Muscle of leg (tissue), 16 donors: ENCODE measurements at places on chromosomes 6 and 20.

GRCh38 chr6:126376682-126377081 is 36.8 kb downstream of the CENPW start:
- no peak for DNase-seq

DNA sequence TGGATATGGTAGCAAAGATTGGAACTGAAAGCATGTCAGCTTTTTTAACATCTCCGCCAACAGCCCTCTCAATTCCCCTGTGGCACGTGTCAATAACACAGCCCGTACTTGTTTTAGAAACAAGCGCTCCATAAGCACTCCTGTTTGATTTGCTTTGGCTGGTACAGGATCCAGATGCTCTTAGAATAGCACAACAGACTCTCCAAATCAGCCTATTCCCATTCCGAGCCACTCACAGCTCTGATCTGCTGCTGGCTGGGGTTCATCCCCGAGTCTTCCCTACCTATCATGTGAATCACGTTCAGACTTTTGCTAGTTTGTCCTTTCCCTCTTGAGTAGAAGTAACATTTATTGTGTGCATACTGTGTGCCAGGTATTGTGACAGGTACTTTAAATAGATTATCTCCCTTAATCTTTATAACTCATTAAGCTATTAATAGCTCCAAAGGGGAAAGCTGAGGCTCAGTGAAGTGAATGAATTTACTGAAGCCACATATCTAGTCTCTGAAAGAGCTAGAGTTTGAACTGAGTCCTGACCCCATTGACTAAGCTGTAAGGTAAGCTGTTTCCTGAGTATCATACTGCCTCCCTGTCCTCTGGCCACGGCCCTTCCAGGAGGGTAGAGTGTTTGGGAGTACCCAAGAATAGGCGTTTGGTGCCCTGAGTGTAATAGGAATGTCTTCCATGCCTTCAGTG is 46.7 kb downstream of the RALY start:
- DNase-seq: no peak

GRCh38 chr6:81906709-81907204 is 154.3 kb upstream of the TENT5A start:
- peak; percentile 37 for DNase-seq

DNA sequence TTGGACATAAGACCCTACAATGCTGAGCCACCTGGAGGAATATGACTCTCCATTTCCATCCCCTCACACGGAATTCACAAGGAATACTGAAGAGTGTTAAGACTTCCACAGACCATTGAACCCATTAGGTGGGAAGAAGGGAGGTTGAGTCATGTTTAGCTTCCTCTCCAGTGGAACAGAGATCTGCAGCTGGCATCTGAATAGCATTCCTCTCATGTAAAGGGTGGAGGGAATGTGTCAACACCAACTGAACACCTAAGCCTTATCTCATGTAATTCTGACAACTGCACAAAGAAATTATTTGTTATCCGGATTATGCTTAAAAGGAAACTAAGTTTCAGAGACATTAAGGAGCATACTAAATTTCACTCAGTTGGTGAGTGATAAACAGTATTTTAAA is 705.9 kb downstream of the MAFB start:
- no peak for DNase-seq

GRCh38 chr20:19944772-19945459 is 72.2 kb upstream of the NAA20 start:
- DNase-seq: no peak

DNA sequence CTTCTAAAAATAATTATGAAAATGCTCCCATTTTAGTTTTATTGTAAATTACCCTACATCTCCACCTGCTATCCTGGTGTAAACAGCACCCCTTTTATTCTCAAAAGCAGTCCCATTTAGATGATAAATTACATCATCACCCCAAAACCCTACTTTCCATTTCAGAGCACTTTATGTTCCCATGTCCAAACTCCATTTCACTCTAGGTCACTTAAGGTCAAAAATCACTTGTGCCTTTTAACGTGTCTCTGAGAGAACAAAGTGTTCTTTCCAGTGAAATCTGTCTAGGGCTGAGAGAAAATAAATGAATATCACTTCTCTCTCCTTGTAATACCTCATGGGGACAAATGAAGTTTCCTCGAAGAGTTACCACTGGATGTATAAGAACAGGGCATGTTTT is 157.3 kb downstream of the INSM1 start:
- DNase-seq: no peak

GRCh38 chr20:4476903-4477500 is 244.7 kb upstream of the PRND start:
- no peak for DNase-seq

DNA sequence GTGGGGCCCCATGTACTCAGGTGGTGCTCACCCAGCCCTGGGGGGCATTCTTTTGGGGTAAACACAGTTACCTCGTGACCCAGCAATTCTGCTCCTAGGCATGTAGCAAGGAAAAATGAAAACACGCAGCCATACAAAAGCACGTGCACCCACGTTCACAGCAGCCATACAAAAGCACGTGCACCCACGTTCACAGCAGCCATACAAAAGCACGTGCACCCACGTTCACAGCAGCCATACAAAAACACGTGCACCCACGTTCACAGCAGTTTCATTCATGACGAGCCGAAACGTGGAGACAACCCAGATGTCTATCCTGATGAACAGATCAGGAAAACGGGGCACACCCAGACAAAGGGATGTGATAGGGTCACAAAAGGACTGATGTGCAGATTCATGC is 57.1 kb downstream of the YTHDF1 start:
- no peak for DNase-seq

- DNase-seq: no peak
Observed at GRCh38 chr6:25173246-25173645, 105.9 kb upstream of the CARMIL1 start.

DNA sequence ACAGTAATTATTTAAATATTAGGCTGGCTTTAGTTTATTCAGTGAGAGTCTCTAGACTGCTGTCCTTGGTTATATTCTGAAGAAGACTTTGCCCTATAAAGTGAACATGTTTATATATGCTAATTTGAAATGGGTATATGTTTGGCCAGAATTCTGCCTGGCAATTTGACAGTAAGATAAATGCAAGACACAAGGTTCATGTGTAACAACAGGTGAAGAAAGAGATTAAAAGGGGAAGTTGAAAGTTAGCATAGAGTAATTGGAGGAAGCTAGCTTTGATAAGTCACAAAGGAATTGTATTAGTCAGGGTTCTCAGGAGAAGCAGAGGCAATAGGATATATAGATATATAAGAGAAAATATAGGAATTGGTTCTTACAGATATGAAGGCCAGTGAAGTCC is 191.4 kb downstream of the CENPW start:
- DNase-seq: no peak

DNA sequence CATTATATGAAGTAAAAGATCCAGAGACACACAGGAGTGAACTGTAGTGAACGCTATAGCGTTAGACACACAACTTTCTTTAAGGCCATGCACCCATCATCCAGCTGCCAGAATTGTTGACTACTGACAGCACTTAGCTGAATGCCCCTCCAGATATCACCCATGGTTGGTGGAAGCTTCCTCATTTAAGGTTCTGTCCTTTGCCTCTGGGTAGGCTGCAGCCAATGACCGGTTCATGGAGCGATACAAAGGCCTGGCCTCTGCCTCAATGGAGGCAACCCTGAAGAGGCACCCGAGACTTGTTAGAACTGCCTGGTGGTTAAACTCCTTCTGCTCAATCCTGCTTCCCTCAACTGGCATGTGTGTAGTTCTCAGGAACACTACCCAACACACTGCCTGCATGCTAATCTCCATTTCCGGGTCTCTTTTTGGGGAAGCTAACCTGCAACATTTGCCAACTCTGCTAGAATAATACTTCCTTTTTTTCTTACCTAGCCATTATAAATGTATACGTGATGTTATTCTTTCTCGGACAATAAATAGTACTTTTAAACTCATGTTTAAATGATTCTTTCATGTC is 49.8 kb upstream of the THEMIS start:
- no peak for DNase-seq

DNA sequence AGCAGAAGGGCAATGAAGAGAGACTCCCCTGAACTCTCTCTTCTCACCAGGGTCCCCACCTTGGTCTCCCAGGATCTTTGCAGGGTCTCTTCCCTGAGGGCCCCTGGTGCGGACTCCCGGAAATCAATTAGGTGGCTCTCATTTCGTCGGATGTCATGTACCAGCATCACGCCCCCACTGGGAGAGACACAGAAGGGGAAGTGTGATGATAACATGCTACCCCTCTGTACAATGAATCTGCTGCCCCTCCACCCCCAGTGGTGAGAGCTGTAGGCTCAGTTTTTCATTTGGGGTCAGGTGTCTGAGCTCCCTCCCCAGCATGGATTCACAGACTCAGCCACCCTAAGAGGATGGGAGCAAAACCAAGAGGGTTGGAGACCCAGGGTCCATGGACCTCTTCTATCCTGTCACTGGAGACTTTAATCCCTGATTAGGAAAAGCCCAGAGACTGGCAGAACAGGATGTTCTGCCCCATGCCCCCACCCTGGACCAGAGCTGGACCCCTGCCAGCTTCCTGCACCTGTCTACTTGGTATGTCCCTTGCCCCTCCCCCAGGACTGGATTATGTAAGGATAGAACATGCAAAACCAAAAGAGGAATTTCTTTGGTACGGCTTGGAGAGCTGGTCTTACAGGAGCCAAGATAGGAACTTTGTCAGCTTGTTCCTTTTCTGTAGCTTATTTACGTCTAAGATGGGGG is 11.1 kb downstream of the GGT7 start:
- DNase-seq: peak; percentile 51

DNA sequence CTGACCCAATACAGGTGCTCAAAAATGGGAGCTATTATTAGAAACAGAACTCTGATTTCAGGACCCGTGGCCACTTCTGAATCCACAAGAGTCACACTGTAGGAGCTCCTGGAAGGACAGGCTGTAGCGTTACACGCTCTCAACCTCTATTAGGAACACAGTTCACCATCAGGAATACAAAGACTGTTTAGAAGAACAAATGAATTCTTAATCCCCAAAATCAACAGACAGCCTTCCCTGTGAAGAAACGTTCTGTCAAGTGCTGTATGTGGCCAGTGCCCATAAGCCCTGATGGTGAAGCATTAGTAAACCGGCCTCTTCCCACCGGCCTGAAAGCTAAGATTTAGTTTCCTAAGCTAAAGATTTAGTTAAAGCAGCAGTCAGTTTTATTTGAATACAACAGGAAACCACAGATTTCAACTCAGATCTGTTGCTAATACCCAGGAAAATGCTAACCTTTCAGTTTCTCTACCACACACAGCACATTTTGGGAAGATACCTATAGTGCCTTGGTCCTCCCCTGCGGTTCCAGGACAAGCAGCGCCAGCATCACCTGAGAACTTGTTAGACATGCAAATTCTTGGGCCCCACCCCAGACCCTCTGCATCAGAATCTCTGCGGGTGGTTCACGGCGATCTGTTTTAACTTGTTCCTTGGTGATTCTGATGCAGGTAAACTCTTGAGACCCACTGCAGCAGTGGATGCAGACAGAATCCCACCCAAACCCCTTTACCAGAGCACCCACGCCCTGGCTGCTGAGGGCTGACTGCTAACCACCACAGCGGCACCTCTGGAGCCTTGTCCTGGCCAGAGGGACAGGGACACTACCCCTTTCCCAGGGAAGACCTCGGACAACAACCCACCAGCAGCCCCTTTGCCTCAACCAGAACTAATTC is 33.4 kb downstream of the MTRES1 start:
- no peak for DNase-seq

- DNase-seq: peak; percentile 83
Observed at GRCh38 chr6:142702501-142703460, 242.2 kb downstream of the HIVEP2 start.

DNA sequence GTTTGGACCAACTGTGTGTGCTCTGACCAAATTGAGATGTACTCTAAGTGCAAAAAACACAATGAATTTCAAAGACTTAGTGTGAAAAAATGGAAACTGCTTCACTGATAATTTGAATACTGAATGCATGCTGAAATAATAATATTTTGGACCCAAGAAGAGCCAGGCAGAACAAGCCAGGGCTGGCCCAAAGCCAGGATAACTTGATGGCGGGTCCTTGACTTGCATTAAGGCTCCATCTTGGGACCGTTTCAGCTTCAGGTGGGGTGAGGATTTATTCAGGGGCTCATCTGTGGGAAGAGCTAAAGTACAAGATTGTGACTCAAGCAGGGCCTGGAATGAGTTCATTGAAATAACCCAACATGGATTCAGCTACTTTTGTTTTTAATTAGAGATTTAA is 921.9 kb downstream of the QKI start:
- no peak for DNase-seq

GRCh38 chr6:2706558-2706957 is 44.2 kb downstream of the MYLK4 start:
- no peak for DNase-seq

DNA sequence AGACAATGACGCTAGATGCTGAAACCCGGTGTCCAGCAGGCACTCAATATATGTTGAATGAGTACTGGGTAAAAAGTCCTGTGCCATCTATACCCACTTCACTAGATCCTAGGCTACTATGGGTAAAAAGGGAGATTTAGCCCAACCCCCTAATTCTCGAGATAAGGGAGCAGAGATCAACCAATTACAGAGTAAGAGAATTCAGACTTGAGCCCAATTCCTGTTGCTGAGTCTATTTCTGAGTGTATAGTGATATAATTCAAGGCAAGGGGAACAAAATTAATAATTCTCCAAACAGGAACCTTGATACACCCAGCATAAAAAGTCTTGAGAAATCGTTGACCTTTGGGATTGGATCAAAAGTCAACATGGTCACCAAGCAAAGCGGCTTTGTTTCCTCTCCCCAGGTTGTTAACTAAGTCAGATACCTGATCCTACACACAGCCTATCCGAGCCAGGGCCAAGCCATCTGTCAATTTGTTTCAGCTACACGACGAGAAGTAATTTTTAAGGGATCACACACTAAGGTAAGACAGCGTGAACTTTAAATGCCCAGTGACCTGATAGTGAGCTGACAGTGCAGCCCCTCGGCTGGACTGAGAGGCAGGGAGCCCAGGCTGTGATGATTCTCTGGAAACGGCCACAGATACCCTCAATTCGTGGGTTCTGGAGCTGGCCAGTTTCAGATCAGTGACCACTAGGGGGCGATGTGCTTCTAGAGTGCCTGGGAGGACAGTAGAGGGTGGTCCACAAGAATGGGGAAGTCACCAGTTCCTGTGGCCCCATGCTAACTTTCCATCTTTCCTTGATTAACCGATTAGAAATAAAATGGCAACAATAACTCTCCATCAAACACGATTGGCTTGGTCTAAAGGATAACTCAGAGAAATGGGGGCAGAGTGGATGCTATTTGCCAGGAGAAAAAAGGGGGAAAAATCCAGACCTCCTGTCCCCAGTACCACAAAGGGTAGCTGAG is 46.2 kb downstream of the SLC22A23 start:
- no peak for DNase-seq

DNA sequence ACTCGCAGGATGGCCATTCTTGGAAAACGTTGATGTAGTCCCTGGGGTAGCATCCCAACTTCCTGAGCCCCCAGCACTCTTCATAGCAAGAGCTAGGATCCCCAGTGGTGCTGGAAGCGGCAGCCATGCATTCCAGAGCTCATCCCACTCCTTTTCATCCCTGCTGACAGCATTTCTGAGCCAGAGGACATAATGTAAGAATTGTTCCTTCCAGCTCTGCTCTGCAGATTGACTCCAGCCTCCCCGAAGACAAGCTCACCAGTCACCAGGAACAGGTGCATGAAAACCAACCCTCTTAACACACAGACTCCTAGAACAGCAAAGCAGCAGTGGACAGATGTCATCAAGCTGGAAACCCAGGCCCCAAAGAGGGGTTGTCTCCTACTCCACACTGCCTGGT is 3.8 kb downstream of the SLC13A3 start:
- peak; percentile 43 for DNase-seq
